ENCODE measurements at places on chromosomes 1 and 21.

- DNase-seq, result no peak
Measured at GRCh38 chr1:73366734-73367413, 831.1 kb downstream of the LRRIQ3 start.

DNA sequence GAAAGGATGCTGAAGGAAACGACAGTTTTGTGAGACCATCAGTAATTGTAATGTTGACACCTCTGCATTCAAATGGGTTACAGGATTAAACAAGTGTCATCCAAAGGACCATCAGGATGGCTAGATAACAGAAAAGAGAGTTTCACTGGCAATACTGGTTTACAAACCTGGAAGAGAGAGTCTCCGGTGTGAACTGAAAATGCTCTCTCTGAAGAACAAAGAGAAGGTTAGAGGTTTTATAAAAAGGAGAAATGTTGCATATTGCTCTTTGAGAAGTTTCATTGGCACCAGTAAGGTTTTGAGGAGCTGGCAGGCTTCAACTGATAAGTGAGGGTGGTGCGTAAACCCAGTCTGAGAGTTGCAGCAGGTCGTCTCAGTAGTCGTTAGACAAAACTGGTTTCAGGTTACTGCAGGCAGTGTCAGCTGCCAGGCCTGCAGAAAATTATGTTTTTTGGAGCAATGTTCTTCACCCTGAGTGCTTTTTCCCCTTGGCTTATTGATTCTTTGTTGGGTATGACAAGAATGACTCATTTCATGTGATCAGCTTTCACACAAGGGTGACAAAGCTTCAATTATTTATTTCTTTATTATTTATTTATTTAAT is 42.2 kb downstream of the KCNK1 start:
- no peak for DNase-seq

DNA sequence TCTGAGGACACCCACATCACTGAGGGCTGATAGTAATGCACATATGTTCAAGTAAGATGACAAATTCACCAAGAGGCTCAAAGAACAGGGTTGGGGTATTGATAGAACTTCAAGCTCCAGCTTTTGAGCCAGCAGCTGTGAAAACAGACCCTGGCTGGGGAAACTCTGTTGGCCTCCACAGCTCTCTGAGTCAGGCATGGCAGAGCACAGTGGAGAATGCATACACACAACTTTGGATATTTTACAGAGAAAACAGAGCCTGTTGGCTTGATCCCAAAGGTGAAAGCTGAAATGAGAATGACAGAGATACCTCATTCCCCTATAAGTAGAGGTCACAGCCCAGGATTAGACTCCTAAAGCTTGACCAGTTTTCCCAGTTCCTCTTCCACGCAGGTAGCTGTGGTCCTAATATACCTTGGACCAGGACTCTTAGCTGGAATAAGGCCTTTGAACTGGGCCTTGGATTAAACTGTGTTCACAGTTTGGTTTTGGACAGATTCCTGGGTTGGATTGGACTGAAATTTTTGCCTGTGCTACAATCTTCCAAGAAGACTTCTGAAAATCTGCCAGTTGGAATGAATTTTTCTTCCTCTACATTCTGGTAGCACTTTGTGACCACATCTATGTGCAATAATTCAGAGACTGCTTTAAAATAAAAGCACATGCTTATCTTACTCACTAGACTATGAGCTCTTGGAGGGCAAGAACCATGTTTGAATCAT is 101.6 kb upstream of the HMGB4 start:
- DNase-seq, result no peak

GRCh38 chr1:104979651-104980050 is 1230.0 kb downstream of the AMY1C start:
- DNase-seq, result no peak

DNA sequence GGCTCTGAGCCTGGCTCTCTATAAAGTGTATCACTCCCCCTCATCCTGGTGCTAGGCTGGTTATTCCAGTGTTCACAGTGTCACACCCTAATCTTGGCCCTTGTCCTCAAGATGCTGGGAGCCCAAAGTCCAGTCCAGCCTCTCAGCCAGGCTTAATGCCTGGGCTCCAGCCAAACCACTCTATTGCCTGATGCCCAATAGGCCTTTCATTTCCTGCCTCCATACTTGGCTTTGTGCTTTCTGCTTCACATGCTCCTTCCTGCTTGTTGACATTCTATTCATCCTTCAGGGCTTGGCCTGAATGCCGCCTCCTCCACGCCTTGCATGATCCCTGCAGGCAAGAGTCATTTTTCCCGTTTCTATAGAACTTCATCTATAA is 1.7 kb downstream of the KLHDC8A start:
- peak; percentile 40 for DNase-seq

DNA sequence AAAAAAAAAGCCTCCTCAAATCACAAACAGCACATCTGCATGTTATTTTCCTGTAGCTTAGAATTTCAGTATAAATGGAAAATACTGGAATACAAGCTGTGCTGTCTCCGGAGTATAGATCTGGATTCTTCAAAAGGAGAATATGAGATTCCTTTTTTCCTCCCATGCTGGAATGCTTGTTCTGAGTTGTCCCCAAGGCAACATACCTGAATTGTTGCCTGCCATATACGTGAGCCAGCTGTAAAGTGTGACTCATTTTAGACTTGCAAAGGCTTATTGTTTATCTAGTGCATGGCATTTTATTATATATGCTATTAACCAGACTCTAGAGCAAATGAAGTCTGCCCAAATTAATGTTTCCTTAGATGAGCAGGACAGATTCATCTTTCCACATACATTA is 95.0 kb upstream of the C1orf105 start:
- peak; percentile 72 for DNase-seq

GRCh38 chr1:21175324-21175669 is 1.4 kb downstream of the EIF4G3 start:
- DNase-seq, result peak; percentile 56

DNA sequence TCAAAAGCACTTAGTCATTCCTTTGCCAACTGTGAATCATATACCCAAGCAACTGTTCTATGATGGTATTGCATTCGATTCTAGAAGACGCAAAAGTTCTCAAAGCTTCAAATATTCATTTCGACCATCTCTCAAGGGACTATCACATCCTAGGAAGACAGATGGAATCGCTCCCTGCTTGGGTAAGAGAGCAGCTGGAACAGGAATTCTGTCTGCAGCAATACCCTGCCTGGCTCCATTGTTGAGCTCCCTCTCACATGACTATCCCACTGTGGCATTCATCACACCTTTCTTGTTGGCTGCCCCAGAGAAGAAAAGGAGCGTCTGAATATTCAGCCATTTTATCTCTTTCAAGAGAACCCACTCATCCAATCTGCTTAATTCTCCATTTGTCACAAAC is 397.7 kb downstream of the NTNG1 start:
- DNase-seq, result no peak

GRCh38 chr1:63710761-63711380 is 62.9 kb upstream of the ROR1 start:
- no peak for DNase-seq

GRCh38 chr1:60903591-60903990 is 178.8 kb upstream of the NFIA start:
- no peak for DNase-seq

DNA sequence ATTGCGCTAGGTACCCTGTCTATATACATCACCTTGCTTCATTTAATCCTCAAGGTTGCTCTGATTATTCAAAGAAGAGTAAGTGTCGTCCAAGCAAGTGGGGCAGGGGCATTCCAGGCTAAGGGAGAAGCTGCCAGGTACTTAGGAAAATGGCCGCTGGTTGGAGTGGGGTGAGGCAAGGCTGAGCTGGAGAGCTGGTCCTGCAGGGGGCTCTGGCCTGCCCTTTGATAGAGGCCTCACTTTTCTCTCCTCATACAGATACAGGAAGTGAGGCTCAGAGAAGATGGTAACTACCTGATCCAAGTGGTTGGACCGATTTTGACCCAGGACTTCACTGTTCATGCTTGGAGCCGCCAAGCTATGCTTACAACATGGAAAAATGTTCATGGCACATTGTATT is 86.9 kb upstream of the ZBTB40 start:
- DNase-seq, result no peak

GRCh38 chr1:31054349-31054748 is 11.2 kb downstream of the PUM1 start:
- no peak for DNase-seq

GRCh38 chr1:64171797-64172281 is 31.6 kb upstream of the UBE2U start:
- DNase-seq, result peak; percentile 84

DNA sequence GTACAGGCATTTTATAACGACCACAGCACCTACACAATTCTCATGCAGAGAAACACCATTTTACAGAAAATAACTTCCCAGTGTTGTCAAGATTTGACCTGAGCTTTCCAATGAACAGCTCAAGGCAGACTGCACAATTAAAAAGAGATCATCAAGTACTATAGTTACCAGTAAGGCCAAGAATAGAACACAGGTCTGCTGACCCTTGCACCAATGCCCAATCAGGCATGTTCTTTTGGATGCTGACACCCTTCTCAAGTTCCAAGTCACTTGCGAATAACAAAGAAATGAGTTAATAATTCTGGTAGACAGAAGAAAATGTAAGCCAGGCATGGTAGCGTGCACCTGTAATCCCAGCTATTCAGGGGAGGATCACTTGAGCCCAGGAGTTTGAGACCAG is 101.9 kb downstream of the SLC45A1 start:
- peak; percentile 85 for DNase-seq

GRCh38 chr1:233135833-233136232 is 159.7 kb downstream of the PCNX2 start:
- DNase-seq, result no peak

GRCh38 chr1:6299557-6300165 is 38.8 kb upstream of the GPR153 start:
- DNase-seq, result no peak

GRCh38 chr1:178644308-178645120 is 80.5 kb upstream of the RALGPS2 start:
- DNase-seq, result no peak

DNA sequence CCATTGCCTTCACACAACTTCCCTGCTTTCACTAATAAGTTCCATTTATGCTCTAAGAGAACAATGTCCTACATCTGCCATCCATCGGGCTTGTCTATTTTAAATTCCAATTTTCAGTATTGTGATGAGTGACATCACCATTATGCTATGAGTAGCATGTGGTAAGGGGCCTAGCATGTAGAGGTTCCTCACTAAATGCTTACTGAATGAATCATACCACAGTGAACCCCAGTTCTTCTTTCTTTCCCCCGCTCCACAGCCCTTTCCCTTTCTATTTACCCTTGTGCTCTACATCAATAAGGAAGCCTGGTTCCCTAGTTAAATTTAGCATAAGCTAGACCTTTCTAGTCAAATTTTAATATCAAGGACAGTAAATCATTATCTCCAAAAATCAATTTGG is 195.0 kb upstream of the RGS18 start:
- peak; percentile 77 for DNase-seq

DNA sequence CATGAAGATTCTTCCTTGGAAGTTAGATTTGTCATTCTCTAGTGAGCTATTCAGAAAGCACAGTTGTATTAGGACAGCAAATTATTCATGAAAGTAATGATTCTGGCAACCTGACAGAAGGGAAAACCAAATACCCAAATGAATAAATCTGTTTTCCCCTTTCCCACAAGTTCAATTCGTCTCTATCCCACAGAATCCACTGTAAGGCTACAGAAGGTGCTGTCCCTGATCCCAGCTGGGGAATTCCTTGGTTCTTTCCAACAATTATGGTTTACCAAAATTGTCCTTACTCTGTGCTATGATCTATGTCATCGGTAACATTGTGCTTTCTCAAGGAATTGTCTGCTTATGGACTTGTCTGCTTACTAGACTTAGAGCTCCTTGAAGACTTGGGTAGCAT is 104.2 kb downstream of the FASLG start:
- DNase-seq, result no peak

- DNase-seq, result no peak
Measured at GRCh38 chr1:12622506-12622905, 4.5 kb upstream of the DHRS3 start.

GRCh38 chr1:159647616-159648015 is 60.0 kb downstream of the APCS start:
- peak; percentile 29 for DNase-seq

DNA sequence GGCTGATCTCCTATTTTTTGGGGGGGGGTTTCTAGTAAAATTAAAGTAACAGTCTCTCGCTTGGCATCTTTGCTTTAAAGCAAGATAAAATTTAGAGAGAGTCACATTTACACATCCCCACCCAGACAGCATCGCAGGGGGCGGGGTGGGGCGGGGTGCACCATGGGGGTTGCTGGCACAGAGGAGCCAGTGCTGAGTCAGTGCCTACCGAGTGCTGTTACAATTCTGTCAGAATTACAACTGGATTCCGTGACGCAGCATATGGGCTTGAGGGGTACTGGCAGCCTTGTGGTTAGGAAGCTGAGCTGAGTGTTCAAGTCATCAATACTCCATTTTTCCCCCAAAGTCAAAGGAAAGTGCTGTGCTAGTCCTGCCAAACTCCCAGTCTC is 175.9 kb downstream of the PRDM16 start:
- no peak for DNase-seq

GRCh38 chr21:31181082-31181750 is 142.9 kb upstream of the KRTAP19-8 start:
- DNase-seq, result no peak

GRCh38 chr1:109198745-109199144 is 15.0 kb upstream of the SARS1 start:
- DNase-seq, result no peak

DNA sequence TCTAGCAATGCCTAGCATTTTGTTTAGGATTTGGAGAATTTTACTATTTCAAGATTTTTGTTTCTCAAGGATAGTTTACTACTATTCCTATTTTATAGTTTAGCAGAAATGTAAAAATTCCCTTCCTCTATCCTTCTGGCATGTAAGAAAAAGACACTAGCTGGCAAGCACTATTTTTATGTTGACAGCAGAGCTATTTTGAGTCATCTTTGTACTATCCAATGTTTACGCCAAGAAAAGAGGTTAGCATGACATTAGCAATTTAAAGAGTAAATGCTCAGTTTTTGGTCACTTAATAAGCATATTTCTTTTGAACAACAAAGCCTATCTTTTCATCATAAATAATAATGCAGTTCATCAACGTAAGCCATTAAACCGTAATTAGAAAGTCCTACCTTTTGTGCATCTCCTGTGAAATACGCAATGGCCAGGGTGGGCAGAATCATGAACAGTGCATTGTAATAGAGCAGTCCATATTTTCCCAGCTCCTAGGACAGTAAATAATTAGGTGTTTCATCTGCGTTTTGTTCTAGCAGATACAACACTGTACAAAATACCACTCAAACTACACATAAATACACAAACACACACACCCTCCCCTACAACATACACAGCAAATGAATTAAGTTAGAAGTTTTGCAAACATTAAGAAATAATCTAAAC is 12.0 kb downstream of the SLC35D1 start:
- no peak for DNase-seq

GRCh38 chr1:78142736-78143135 is 97.0 kb downstream of the GIPC2 start:
- DNase-seq, result no peak
